HTR-8/SVneo (cell line): ENCODE measurements at places on chromosomes 3 and 15.

DNA sequence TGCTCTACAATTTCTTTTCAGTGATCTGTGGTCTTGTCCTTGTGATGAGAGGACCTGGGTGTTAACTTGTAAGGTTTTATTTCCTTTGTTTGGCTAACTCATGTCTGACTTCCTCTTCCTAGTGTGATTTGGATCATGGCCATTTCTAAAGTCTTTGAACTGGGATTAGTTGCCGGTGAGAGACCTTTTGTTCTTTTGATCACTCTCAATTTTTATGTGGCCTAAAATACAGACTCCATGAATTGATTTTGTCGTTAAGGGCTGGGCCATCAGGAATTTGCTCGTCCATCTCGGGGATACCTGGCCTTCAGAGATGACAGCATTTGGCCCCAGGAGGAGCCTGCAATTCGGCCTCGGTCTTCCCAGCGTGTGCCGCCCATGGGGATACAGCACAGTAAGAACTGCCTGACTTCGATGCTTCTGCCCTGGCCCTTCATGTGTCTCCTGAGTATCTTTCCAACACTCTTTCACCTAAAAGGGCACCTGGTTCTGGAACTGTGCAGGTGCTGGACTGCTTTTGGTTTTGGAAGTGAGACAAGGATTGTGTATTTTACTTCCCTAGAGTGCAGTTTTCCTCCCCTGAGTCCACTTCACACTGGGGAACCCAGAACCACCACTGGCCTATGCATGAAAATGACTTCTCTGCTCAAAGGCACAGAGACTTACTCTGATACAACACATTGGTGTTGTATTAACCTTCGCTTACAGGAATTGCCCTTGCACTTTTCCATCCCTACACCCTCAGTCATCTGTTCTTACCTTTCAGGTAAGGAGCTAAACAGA, 13.1 kb upstream of the LRRC2 start:
- DNase-seq = no peak

DNA sequence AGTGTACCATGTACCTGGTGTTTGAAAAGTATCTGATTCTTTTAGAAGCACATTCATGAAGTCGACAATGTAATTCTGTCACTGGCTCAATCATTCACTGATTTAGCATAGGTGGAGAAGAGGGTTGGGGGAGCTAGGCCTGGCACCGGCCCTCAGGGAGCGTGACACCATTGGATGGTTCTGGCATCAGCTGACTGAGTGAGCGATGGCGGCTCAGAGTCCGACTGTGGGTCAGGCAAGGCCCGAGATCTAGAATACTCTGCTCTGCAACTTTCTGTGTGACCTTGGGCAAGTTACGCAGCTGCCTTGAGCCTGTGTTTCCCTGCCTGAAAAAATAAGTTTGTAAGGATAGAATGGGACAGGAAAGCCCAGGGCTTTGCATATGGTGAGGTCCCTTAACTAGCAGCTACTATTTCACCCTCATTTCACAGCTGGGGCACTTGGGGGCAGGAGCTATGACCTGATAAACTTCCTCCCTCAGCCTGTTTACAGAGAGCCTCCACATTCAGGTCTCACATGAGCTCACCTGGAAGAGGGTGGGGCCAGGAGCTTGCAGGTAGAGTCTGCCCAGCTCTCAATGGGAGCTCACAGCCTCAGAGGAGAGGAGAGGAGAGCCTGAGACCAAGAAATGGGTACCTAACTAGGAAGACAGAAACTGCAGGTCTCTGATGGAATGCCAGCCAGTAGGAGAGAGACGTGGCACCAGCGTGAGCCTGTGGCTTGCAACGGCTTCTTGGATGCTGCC, 153.7 kb upstream of the TLE3 start:
- no peak for DNase-seq

DNA sequence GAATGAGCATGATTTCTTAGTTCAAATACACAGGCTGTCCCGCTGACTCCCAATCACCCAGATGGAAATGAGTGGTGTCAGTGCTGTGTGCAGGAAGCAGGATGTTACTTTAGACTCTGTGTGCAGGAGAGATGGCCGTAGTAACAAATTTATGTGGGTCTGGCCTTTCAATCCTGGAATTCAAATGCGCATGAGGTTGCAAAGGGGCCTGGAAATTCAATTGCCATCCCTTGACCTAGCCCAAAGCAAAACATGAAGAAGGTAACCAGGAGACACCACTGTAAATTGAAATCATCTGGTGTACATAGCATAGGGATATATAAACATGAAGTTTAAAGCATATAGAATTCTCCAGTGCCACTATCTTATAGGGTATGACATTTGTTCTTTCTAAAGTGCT, 33.2 kb downstream of the GREM1 start:
- DNase-seq = no peak

DNA sequence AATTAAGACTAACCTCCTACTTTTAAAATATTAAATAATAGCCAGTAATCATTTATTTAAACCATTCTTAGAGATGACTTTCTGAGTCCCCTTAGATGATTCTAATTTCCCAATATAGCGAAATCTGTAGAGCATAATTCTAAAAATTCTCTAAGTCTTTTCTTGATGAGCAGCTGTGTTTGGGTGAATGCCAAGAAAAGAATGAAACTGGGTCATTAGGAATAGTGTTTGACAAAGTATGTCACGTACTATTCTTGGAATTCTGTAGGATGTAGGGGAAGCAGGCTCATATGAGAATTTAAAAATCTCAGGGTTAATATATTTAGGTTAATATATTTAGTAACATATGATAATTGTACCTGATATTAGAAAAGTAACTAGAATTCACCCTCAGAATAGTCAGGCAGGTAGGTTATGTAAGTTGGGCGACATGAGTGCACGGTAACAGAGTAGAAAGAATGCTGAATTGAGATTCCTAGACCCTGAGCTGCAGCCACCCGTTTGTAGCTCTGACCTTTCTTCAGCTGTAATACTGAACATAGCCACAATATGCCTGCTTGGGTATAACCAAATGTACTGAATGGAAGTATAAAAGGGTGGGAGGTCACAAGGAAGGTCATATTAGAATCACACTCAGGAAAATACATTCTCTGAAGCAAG, 524.3 kb downstream of the UNC13C start:
- DNase-seq = no peak

GRCh38 chr15:57015897-57016296, 97.5 kb downstream of the TCF12 start:
- DNase-seq = no peak
